Activated T-cell treated with anti-CD3 and anti-CD28 coated beads, Interleukin-2, amount 50 U/mL, for 48 hours (primary cell): ENCODE measurements at places on chromosomes 11 and 22.

GRCh38 chr11:125100136-125100535 is 11.3 kb downstream of the TMEM218 start:
- DNase-seq, result no peak

DNA sequence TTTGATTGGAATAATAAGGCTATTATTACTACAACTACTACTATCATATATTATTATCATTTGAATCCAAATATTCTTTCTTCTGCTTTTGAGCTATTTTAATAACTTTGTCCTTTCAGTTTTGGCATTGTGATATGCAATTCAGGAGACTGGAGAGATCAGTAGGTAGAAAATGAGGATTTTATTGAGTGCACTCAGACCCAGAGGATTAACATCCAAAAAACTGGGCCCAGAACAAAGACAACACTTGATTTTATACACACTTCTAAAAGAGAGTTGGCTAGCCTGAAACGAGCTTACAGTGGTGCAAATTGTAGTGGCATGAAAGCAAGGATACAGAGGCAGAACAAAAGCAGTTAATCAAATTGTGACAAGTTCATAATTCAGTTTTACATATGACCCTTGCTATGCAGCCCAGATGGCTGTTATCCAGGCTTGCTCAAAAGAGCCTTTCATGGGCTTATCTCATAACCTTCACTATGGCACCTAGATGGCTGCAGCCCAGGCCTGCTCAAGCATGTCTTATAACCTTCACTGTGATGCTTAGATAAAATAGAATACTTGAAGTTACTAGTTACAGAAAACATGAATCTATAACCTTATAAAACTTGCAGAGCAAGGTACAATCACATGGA is 796.3 kb upstream of the RAG2 start:
- DNase-seq, result no peak

- DNase-seq, result no peak
These were observed 297.0 kb downstream of the CADM1 start for GRCh38 chr11:115207166-115207591.

DNA sequence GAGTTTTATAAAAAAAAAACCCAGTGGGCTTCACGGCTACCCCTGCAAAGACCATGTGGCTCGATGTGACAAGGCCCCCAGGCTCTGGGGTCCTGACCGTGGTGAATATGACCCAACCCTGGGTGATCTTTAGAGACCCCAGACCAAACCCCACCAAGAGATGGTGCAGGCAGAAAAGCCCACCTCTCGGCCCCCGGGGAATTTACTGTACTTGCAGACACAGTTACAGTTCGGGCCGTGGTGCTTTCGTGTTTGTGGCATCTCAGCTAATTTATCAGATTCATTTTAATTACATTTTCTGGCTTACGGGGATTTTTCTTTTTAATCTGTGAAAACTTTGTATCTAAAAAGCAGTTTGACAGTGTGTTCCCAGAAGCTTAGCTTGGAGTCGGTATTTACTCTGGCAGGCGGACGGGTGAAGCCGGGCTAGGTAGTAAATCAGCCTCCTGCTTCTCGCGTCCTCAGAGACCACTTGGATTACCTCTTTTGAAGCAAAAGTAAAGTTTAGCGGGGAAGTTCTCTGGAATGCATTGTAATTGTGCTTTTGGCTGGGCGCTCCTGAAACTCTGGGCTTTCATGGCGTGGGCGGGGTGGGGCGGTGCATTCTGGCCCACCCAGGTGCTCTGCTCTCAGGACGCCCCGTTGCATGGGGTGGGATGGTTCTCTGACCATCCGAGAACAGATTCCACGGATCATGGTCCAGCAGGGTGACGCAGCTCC is 25.3 kb downstream of the ANO1 start:
- no peak for DNase-seq

GRCh38 chr22:47388331-47388730 is 625.9 kb downstream of the TBC1D22A start:
- DNase-seq, result no peak

GRCh38 chr22:17412232-17412631 is 43.0 kb downstream of the CECR2 start:
- DNase-seq, result no peak

DNA sequence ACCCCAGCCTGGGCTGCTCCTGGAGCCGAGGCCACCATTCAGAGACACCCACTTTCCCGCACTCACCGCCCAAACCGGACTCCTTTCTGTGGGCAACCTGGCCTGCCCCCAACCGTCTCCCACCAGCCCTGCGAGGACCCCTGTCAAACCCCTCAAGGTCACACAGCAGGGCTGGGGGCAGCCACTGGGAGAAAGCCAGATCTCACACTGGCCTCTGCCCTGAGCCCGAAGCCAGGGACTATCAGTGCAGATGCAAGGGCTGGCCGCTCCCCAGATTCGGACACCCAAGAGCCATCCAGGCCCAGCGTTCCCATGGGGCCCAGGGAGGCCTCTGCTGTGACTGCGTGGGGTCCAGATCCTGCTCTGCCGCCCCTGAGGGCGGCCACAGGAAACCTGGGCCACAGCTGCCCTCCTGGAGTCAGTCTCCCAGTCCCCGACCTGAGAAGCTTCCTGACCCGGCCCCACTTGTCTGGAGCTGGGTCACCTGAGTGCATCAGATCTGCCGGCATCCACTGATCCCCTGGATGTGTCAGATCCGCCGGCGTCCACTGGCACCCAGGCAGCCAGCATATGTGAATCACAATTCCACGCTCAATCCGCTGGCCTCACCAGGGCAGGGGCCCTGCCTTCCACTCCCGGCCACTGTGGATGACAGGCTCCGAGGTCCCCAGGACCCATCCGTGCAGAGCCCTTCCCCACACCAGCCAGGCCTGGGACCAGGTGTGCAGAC is 139.7 kb downstream of the BRD1 start:
- no peak for DNase-seq

DNA sequence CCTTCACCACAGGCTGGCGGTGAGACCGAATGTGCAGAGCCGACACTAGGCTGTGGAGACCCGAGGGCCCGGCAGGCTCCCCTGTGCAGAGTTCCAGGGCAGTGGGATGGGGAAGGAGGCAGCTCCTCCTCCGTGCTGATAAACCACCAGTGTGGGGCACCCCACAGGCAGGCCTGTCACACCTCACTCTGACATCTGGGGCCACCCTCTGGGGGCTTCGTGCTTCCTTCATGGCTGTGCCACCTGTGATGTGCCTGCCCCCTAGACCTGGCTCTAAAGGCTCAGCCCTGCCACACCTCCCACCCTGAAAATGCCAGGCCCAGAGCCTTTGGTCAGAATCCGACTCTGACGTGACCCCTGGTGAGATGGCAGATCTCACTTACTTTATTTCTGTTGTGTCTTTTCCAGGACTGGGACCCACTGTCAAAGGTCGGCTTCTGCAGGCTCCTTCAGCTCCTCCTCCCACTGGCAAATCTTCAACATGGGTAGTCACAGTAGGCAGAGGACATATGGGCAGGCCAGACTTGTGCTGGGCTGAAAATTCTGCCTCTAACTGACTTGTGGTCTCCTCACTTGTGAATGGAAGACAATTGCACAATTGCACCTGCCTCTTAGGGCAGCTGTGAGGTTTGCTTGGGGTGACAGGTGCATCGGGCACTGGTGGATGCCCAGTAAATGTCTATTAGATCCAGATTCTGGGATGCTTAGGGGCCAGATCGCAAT is 46.2 kb upstream of the TSKU start:
- DNase-seq, result no peak

GRCh38 chr11:14202251-14203196 is 156.5 kb downstream of the RRAS2 start:
- no peak for DNase-seq

DNA sequence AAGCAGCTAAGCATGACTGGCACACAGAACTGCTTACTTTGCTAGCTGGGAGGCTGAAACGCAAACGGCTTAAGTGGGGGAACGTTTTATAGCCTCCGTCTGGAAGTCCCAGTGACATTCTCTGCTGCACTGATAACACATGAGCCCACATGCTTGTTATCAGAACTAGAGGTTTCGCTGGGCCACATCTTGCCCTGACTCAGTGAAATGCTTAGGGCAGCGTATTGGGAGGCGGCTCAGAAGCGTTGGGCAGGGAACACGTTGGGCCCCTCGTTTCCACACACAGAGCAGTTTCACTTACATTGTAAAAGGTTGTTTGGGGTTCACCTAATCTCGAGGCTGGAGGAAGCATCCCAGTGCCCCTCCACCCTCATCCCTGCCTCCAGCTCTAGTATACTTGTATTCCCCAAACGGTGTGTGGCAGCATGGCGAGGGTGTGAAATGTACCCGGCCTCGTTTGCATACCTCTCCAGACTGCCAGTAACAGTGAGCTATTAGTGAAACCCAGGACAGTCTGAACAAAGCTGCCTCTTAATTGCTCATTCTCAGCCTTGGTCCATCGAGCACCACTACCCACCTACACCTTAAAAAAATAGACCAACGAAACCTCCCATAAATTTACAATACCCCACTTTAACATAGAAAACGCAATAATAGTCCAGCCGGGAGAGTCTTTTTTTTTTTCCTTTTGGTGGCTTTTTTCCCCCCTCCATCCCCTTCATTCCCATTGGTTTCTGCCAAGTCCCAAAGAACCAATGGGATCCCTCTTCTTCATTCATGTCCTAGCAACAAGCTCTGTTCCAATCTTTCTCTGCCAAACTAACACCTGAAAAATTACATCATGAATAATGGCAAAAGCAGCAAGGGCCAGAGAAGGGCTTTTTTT is 218.8 kb upstream of the SORL1-AS1 start:
- no peak for DNase-seq

- no peak for DNase-seq
These were observed 74.1 kb downstream of the CDKN1C start for GRCh38 chr11:2811206-2812091.

DNA sequence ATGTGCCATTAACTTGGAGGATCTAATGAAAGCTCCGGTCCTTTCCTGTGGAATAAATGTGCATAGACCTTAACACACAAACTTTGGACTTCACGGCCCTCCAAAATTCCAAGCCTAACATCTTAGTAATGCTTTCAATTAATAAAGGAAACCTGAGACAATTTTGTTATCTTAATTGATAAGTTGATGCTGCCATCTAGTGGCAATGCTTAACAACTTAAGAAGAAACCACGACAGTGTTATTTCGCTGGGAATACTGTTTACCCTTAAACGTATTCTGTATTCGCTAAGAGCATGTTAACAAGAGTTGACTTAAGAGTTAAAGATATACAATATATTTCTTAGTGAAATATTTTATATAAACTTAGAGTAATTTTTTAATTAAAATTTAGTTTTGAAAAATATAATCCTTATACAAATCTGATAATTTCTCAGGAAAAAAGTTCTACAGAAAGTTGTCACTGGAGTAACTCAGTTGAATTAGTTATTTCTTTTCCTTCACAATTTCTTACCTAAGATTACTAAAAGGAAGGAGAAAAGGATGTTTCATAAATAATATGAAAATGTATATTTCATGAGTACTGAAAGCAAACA is 35.0 kb upstream of the OR9G4 start:
- no peak for DNase-seq

- DNase-seq, result no peak
These were observed 32.3 kb upstream of the CYP2D6 start for GRCh38 chr22:42162728-42163489.

- DNase-seq, result no peak
These were observed 83.5 kb downstream of the BDNF start for GRCh38 chr11:27616711-27617110.

DNA sequence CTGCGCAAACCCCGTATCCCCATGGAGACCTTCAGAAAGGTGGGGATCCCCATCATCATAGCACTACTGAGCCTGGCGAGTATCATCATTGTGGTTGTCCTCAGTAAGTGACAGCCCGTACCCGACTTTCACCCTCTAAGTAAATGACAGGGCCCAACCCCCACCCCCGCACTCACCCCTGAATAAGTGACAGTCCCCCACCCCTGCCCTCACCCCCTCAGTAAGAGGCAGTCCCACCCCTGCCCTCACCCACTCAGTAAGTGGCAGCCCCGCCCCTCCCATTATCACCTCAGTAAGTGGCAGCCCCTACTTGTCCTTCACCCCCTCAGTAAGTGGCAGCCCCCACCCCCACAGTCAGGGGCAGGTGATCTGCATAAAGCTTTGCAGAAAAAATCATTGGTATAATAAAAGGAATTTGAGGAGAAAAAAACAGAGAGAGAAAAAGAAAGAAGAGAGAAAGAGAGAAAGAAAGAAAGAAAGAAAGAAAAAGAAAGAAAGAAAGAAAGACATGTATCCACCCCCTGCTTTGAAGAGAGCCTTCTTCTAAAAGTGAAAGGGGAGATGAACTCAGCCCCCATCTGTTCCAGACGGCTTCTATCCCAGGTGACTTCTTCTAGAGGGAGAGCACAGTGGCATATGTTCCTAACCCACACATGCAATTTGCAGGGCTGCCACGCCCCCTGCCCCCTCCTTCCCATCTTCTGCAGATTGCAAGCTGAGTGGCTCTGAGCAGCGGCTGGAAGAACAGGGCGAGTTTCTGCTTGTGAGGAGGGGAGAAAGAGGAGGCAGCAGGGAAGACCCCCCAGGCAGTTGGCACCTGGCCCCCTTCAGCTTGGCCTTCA is 12.5 kb upstream of the SMIM35 start:
- DNase-seq, result no peak

DNA sequence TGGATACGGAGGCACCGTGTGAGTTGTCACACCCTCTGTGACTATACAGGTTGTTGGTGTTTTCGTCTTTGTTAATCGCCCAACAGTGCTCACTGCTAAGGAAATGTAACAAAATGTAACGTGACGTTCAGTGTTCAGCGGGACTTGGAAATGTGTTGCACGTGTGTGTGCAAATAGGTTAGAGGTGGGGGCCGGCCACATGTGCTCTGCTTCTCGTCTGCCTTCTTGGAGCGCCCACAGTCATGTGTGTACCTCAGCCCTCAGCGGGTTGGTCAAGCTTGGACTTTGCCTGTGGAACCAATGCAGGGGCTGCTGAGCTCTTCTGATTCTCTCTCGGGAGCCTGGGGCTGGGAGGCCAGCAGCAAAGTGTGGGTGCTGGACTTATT is 7.4 kb upstream of the SMIM38 start:
- no peak for DNase-seq

DNA sequence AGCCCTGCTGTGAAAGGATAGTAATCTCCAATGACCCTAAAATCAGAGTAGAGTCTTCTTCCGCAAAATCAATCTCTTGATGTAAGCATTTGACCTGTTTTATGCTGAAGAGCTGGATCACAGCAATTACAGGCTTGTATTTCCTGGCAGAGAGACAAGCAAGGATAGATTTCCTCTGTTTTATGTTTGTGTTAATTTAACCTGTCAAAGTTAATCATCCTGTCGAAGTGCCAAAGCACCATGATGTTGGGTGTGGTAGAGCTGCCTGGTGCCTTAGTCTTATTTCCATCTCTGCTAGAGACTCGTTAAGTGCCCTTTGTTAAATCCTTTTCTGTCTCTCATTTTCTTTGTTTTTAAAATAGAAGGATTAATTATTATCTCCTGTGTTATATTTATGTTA is 248.1 kb downstream of the CNTN5 start:
- no peak for DNase-seq

GRCh38 chr11:17593466-17594245 is 46.6 kb downstream of the OTOG start:
- DNase-seq, result no peak

GRCh38 chr11:70891844-70892380 is 360.5 kb downstream of the SHANK2 start:
- DNase-seq, result no peak

GRCh38 chr11:27514558-27514957 is 8.0 kb upstream of the LIN7C start:
- DNase-seq, result no peak

- DNase-seq, result no peak
These were observed 695.3 kb downstream of the KCNA4 start for GRCh38 chr11:29321293-29322132.
